ENCODE measurements at places on chromosomes 16 and 17.

GRCh38 chr16:4698321-4699045, 5.1 kb downstream of the NUDT16L1 start:
- no peak for DNase-seq

DNA sequence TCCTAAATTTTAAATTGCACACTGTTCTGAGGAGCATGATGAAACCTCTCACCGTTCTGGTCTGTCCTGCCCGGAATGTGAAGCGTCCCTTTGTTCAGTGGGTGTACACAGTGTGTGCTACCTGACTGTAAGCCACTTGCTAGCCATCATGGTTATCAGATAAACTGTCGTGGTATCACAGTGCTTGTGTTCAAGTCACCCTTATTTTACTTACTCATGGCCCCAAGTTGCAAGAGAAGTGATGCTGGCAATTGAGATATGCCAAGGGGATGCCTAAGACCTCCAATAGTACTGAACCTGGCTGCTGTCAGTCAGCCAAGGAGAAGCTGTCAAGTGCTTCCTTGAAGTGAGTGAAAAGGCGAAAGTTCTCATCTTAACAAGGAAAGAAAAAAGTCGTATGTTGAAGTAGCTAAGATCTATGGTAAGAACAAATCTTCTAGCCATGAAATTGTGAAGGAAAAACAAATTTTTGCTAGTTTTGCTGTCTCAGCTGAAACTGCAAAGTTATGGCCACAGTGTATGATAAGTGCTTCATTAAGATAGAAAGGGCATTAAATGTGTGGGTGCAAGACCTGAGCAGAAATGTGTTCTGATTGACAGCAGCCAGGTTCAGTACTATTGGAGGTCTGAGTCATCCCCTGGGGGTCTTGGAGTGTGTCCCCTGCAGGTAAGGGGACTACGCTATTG, 5.8 kb downstream of the PIK3R6 start:
- DNase-seq, result no peak

- no peak for DNase-seq
Observed at GRCh38 chr17:69535016-69535570, 120.6 kb downstream of the MAP2K6 start.

- no peak for DNase-seq
Observed at GRCh38 chr17:608511-609231, 106.0 kb downstream of the VPS53 start.

- DNase-seq, result no peak
Observed at GRCh38 chr16:72850021-72850420, 197.9 kb downstream of the ZFHX3 start.

GRCh38 chr17:62008294-62008693, 56.8 kb downstream of the MED13 start:
- DNase-seq, result no peak

DNA sequence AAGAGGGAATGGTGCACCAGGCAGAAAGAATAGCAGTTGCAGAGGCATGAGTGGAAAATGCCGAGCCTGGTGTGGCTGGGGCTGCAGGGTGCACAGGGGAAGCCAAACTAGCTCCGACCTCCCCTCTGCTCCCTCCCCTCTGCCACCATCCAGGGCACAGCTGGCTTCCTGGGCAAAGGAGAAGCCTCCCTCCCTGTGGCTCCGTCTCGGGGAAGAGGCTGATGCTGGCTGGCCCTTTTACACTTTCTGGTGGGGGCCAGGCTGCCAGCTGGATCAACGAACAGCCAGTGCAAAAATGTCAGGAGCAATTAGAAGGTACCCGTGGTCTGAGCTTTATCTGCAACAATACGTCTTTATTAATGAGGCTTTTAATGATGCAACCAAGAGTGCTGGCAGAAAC, 37.1 kb upstream of the KCNJ12 start:
- DNase-seq, result no peak

DNA sequence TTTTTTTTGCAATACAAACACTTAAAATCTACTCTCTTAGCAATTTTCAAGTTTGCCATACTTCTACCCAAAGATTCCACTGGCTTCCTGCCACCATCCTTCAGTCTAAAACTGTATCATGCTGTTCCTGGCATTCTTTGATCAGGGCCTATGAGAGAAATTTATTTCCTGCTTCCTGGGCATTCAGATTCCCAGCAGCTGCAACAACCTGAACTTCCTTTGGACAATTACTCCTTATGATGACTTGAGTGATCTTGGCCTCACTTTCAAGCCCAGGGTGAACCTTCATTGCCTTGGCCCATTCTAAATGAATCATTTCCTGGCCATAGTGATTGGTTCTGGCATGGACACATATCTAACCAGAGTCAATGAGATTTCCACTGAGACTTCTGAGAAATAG, 18.0 kb upstream of the MON1B start:
- DNase-seq, result no peak

GRCh38 chr17:73724990-73725389, 80.7 kb upstream of the SDK2 start:
- DNase-seq, result no peak

- no peak for DNase-seq
Observed at GRCh38 chr17:21066394-21066793, 23.6 kb upstream of the USP22 start.

DNA sequence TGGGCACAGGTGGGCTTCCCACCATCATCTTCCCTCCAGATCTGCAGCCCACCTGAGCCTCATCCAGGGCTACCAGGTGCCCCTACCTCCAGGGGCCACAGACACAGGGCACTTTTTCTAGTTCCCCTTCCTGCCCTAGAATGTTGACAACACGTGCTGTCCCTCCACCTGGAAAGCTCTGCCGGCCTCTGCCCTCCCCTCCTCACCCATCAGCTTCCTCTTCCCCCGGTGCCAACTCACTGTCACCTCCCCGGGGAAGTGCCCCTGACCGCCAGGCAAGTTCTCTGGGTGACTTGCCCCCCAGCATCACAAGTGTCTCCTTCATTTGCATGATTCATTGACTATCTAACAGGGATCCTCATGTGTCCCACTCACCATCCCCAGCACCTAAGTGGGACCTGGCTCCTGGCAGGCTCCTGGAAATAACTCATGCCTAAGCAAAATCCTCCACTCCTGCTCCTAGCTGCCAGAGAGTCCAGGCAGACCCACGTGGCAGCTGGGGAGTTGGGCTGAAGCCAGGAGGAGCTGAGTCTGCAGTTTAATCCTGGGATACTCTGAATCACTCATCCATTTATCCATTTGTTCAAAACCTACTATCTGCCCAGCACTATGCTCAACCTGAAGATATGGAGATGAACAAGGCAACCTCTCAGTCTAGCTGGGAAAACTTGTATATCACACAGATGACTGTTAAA, 304.4 kb downstream of the FOXL1 start:
- DNase-seq, result no peak

DNA sequence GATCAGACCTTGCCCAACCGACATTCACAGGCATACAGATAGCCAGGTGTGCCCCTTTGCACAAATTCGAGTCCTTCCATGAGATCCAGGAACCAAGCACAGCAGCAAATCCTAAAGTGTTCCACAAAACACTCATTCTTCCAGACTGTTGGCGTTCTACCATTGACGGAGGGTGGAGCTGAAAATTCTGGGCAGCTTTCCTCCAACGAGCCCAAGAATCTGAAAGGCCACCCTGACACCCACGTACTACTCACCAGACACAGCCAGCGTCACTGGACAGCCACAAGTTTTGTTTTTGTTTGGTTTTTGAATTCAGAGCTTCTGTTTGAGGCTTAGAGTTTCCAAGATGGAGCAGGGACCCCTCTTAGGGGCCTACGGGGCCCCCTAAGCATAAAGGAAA, 83.8 kb downstream of the PMP22 start:
- DNase-seq, result no peak

DNA sequence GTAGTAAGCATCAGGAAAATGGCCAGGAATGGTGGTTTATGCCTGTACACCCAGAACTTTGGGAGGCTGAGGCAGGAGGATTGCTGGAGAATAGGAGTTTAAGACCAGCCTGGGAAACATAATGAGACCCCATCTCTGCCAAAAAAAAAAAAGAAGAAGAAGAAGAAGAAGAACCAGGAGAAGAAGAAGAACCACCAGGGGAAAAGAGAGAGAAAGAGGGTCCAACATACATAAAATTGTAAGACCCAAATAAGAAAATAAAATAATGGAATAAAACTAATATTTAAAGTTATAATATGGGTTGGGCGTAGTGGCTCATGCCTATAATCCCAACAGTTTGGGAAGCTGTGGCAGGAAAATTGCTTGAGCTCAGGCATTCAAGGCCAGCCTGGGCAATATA, 408.4 kb downstream of the ZFHX3 start:
- DNase-seq, result no peak

DNA sequence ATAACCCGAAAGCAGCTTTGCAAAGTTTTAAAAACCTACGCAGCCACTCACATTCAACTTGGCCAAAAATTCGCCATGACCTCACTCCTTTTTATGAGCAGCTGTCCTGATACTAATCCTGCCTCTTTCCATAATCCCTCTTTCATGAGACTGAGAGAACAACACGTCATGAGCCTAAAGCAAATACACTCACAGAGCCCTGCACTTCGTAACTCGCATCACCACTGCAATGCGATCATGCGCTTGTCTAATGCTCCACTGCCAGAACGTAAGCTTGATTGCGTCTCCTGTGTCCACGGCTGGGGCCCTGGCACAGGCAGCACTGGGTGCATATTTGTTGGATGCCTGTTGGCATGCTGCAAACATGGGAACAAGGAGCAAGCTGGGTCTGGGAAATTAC, 36.2 kb downstream of the CDRT4 start:
- DNase-seq, result no peak

DNA sequence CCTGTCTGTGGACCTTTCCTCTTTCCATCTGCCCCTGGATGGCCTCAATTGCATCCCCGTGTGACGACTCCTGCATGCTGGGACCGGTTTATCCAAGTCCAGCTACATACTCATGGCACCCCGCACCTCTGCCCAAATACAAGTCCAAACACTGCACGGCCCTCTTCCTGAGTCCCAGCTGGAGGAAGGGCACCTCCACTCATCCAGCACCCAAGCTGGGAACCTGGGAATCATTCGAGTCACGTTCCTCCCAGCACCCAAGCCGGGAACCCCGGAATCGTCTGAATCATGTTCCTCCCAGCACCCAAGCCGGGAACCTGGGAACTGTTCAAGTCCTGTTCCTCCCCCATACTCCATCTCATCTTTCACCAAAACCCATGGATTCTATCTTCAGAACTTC, 10.2 kb downstream of the TRARG1 start:
- DNase-seq, result no peak

DNA sequence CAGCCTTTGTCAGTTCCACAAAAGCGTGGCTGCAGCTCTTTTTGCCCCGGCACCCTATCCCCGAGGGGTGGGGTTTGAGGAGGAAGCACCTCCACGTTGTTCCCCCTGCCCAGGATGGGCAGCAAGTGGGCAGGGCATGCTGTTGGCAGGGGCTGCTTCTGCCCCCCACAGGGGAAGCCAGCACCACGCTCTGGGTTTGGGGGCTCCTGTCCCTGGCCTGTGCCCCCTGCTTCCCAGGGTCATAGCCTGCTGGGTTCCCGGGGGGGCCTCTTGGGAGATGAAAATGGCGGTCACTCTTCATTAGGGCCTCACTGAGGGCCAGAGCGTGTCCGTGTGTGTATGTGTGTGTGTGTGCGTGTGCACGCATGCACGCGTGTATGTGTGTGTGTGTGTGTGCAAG, 22.8 kb downstream of the LASP1 start:
- DNase-seq, result no peak

GRCh38 chr17:2655546-2655945, 56.0 kb downstream of the CLUH start:
- DNase-seq, result no peak

DNA sequence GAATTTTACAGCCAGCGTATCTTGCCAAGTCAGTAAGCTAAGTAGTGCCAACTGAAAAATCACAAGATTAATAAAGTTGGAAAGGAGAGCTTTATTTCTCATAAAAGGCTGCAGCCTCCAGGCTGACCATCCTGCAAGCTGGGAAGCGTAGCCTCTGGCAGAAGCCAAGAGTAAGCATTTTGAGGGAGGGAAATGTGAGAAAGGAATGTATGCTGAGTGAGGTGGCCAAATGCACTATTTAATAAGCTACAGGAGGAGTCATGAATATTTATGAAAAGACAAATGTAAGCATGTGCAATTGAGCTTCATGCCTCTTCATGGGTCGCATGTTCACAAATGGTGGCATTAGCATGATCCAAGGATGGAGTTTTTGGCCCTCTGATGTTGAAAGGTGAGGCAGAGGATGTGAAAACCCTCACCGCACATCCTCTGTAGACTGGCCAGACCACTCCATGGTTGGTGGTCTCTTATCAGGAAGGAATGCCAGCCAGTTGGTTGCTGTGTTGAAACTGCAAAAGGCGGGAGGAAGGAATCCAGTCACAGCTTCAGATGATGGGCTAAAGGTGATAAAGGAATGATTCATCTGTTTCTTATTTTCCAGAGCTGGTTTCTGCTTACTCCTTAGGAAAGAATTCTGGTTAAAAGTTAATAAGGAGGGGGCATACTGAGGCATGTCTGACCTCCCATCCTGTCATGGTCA, 9.2 kb downstream of the KRT33B start:
- no peak for DNase-seq
